ENCODE measurements at places on chromosomes 1 and 21. TPM values are rescaled to one million over a fixed set of nuclear protein-coding genes. Genes with fewer than 3 reads are reported as not detected.

ZC3H11A gene
- total RNA-seq = 133 TPM

TNFRSF8 gene
- total RNA-seq = not detected

TCP10L gene
- total RNA-seq = 0.42 TPM

RALGPS2 gene
- 23.8 TPM for total RNA-seq

TNFAIP8L2 gene
- total RNA-seq = 33.1 TPM

EVI5 gene
- total RNA-seq = 1.8 TPM

KRTAP12-2 gene
- not detected for total RNA-seq

DAB1 gene
- 0.16 TPM for total RNA-seq

ADGRB2 gene
- total RNA-seq = not detected

SGIP1 gene
- total RNA-seq = not detected

CELA2B gene
- not detected for total RNA-seq

SETSIP gene
- not detected for total RNA-seq

OR2AJ1 gene
- not detected for total RNA-seq

RORC gene
- total RNA-seq = not detected

S100A5 gene
- total RNA-seq = not detected

RNU1-2 gene
- 3,449 TPM for total RNA-seq

AQP10 gene
- total RNA-seq = not detected

SLFNL1 gene
- 0.65 TPM for total RNA-seq

CATSPERE gene
- 2.7 TPM for total RNA-seq

FTCD gene
- total RNA-seq = 2.2 TPM

NPPB gene
- not detected for total RNA-seq

MYOG gene
- total RNA-seq = not detected

LIN9 gene
- total RNA-seq = 8.7 TPM

DISC1 gene
- total RNA-seq = 7.6 TPM

CRNN gene
- total RNA-seq = not detected

OLFML2B gene
- not detected for total RNA-seq

PDIK1L gene
- total RNA-seq = 23.5 TPM

GBP5 gene
- 19.9 TPM for total RNA-seq

FAM43B gene
- not detected for total RNA-seq

IL19 gene
- not detected for total RNA-seq

CFHR4 gene
- not detected for total RNA-seq

OR2AK2 gene
- total RNA-seq = not detected

PYHIN1 gene
- 15.1 TPM for total RNA-seq

DMRTB1 gene
- total RNA-seq = not detected

SMPDL3B gene
- total RNA-seq = not detected

TMEM167B gene
- 42.4 TPM for total RNA-seq

CHRNB2 gene
- not detected for total RNA-seq

DNAJC28 gene
- total RNA-seq = 2.1 TPM

RRP15 gene
- total RNA-seq = 20.4 TPM

OR2T29 gene
- total RNA-seq = not detected

PARP1 gene
- 102 TPM for total RNA-seq

PLEKHM2 gene
- 60.3 TPM for total RNA-seq

NCSTN gene
- 76.4 TPM for total RNA-seq

NOTCH2 gene
- total RNA-seq = 65.2 TPM

PGBD5 gene
- not detected for total RNA-seq

INKA2 gene
- total RNA-seq = 0.77 TPM

EIF3I gene
- total RNA-seq = 96.9 TPM

ITGB2 gene
- total RNA-seq = 180 TPM

TPTE gene
- not detected for total RNA-seq

MAN1C1 gene
- 47.2 TPM for total RNA-seq

SLAMF7 gene
- 6.2 TPM for total RNA-seq

KRTAP21-2 gene
- not detected for total RNA-seq

RCC1 gene
- 24.6 TPM for total RNA-seq

OR2T35 gene
- not detected for total RNA-seq

LORICRIN gene
- total RNA-seq = not detected

ATAD3C gene
- 0.49 TPM for total RNA-seq

KRTAP12-4 gene
- not detected for total RNA-seq

NFASC gene
- total RNA-seq = not detected

AMY1B gene
- total RNA-seq = not detected
